ENCODE measurements at places on chromosomes 7 and 10. TPM values are rescaled to one million over a fixed set of nuclear protein-coding genes. Genes with fewer than 3 reads are reported as not detected.
A peak's percentile ranks its signal among the peaks of the same experiment; 100 is the strongest.

- DNase-seq, result no peak
Observed at GRCh38 chr7:38070718-38071117, 107.3 kb upstream of the STARD3NL start.

DNA sequence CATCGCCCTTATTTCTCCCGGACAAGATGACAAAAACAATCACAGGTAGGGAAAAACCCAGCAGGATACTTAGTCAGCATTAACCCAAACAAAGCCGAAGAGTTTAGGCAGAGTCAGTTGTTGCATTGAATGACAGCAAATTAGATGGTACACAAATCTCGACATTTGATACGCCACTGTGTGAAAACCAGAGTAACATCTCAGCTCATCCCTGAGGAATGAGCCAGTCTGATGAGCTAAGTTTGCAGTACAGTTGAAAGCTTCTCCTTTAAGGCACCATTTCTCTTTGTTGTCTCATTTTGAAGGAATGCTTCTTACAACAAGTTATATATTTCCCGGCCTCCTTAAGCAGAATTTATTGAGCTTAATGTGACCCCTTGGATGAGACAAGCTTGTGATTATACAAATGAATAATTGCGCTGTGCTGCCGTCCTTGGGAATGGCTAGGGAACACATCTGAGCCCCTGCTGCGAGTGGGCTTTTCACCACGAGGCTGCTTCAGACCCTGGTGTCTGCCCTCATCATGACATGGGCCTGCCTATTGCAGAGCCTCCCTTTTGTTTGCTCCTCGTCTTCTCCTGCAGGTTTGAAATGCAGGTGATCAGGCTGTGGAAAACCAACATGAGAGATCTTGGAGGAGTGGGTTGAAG is 137.3 kb downstream of the CELF2 start:
- no peak for DNase-seq

DNA sequence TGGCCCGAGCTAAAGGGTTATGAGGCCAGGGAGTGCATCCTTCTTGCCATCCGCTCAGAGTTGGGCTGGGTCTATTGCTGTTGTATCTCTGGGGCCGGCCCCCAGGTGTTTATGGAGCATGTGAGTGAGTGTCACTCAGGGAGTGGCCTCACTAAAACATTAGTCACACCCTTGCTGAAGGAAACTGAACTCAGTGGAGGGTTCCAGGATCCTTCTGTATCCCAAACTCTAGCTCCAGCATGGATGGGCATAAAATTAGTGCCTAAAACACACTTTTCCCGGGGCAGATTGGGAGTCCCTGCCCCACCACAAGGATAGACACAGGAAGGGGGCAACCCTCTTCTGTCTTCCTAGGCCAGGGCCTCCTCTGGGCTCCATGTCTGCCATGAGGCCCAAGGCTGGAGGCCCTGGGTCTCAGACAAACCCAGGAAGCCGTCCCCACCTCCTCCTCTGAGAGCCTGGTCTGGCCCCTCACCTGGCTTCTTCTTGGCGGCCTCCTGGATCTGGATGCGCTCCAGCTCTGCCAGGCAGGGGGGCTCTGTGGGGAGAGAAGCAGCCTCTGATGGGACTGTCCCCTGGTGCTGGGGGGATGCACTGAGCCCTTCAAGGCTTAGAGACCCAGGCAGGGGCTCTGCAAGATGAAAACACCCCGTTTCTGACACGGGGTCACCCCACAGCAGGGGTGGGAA is 24.5 kb downstream of the SPOCK2 start:
- no peak for DNase-seq

- peak; percentile 95 for DNase-seq
Observed at GRCh38 chr10:72331575-72332422, 22.9 kb downstream of the DNAJB12 start.

GRCh38 chr7:69743436-69743835 is 145.2 kb downstream of the AUTS2 start:
- DNase-seq, result no peak

DNA sequence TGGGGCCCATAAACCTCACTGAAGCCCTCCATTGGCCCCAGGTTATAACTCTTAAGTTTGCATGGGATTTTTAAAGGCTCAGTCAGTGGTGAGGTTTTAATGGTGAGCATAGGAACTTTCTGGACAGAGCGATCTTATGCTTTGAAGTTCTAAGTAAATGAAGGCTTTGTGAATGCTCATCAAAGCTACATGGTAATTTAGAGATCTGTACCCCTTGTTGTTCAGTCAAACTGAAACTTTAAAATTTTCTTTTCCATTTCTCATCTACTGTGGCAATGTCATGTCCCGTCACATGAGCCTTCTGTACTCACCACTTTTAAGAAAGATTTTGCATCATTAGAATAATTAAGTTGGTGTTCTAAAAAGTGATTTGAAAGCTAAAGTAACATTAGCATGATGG is 39.9 kb downstream of the CHN2 start:
- DNase-seq, result no peak

GRCh38 chr10:130637089-130637676 is 501.0 kb downstream of the GLRX3 start:
- no peak for DNase-seq

DNA sequence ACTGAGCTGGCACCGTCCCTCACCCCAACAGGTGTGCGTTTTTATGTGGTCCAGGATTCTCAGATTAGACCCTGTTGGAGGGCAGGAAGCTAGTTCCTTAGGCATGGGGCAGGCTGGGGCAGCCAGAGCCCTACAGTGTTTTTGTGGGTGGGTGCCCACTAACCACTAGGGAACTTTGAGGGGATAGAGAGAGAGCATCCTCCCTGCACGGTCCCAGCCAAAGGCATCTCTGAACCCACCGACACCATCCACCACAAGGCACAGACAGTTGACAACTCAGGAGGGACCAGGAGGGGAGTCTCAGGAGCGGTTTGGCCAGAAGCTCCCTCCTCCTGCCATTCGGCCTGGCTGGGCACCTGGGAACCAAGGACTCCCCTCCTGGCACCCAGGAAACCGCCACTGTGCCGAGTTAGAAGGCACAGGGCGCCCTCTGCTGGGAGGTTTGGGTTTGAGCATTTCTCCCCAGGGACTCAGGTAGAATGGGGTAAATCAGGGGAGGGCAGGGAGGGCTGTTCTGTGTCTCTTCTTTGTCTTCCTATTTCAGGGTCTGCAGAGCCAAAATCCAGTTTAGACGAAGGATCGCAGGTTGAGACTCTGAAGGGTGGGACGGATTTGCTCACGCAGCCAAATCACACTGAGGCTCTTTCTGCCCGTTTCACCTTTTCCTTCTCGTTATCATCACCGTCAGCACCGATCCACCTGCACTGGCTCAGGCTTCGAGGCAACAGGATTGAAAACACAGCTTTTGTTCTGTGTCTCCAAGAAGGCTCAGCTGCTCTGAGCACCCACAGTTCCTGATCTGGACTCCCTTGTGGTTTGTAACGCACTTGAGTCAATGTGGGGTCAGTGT is 84.8 kb upstream of the COL13A1 start:
- DNase-seq, result peak; percentile 65

GRCh38 chr10:102773986-102774385 is 30.2 kb downstream of the WBP1L start:
- no peak for DNase-seq

GRCh38 chr10:86244297-86245014 is 122.1 kb downstream of the GRID1 start:
- no peak for DNase-seq

GRCh38 chr7:22348379-22348778 is 8.6 kb downstream of the RAPGEF5 start:
- DNase-seq, result no peak

DNA sequence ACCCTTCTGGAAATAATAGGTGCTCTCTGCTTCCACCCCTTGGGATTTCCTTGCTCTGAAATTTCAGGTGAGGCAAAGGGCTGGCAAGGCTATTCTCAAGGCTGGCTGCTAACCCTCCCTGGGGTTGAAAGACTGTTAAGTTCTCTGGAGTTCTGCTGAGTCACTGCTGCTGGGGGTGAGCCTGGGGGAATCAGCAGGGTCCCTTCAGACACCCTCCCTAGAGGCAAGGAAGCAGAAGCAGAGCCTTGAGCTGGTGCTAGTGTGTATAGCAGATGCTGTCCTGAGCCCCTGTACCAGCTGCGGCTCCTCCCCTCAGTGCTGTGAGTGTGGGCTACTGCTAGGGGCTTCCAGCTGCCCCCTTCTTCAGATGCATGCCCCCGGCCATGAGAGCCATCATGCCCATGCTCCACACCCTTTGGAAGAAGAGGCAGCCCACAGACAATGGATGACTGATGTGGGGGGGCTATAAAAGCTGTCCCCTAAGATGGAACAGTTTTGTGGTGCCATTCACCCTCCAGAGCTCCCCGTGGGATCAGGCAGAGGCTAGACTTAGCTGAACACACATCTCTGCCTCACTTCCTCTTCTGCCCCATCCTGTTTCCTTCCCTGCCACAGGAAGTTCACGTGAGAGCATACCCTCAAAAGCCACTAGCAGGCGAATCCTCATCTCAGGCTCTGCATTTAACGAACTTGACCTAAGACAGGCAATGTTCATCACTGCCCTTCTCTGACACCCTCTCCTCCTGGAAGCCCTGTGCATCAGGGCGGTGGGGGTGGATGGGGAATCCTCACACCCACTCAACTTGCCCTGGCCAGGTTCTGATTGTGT is 91.8 kb downstream of the SH3PXD2A start:
- DNase-seq, result peak; percentile 51

- no peak for DNase-seq
Observed at GRCh38 chr10:58302254-58302653, 32.6 kb upstream of the UBE2D1 start.

DNA sequence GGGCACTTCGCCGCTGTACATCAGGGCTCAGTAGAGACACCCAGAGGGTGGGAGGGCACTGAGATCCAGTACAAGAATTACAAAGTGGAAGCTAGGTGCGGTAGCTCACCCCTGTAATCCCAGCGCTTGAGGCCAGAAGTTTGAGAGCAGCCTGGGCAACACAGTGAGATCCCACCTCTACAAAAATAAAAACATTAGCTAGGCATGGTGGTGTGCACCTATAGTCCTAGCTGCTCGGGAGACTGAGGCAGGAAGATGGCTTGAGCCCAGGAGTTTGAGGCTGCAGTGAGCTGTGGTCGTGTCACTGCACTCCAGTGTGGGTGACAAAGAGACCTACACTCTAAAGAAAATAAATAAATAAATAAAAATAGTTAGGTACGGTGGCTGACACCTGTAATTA is 64.0 kb downstream of the CLEC2L start:
- DNase-seq, result no peak

- DNase-seq, result no peak
Observed at GRCh38 chr7:45028138-45028919, 28.3 kb downstream of the CCM2 start.

GRCh38 chr7:35983626-35984025 is 169.4 kb upstream of the EEPD1 start:
- no peak for DNase-seq

GRCh38 chr7:127650847-127651555 is 993 bp upstream of the SND1 start:
- DNase-seq, result peak; percentile 18

DNA sequence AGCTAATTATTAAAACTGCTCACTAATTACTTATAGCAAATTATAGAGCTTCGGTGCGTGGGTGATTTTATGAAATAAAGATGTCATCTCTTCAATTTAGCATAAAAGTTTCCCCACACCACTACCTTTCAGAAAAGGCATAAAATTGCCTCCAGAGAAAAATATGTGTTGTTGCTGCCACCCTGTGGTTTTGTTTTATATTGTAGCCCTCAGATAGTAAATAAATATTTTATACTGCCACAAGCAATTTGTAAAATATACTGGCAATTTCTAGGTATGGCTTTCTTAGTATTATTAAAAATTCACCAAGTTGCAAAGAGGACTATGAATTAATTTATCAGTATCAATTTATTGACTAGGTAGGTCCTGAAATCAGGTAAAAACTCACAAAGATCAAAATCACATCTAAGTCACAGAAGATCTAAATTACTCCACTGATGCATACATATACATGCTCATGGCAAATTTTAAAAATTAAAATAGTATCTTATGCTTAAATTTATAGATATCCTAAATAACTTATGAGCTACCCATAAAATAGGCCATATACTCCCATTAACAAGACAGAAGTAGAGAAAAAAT is 26.5 kb downstream of the ASNS start:
- DNase-seq, result no peak

GRCh38 chr10:11178606-11179515 is 161.2 kb downstream of the CELF2 start:
- peak; percentile 92 for DNase-seq

DNA sequence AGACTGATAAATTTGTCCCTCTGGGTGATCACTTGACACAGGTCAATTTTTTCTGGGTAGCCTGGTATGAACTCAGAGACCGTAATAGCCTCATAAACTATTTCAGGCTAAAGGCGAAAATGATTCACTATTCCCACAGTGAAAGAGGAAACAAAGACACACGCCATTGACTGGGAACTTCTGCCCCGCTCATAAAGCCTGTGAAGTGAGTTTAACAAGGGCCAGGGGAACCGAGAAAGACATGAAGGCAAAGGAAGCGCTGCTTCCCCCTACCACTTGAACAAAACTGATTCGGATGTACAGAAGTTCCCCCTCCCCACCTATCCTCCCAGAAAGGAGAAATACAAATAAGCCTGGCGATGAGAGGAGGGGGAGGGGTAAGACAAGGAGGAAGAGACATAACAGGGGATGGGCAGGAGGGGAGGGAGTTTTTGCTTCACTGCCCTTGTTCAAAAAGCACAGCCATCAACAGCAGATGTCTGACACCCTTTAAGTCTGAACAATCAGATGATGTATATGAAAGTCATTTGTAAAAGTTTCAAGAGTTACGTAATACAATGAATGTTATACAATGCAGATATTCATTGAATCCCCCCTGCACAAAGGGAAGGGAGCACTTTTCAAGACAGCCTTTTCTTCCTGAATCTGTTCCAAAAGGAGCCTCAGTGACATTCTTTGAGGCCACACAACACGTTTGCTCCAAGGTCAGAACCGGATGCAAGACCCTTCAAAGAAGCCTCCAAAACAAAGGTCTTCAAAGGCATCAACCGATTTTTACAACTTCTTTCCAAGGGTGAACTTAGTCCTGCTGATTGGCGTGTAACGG is 734 bp downstream of the ABCB4 start:
- DNase-seq, result no peak

The PRLHR gene
- not detected for total RNA-seq

The ZNF775 gene
- 7.1 TPM for total RNA-seq

The ZNF485 gene
- total RNA-seq, result 1.6 TPM

The COL13A1 gene
- not detected for total RNA-seq

The SEMA3E gene
- not detected for total RNA-seq

The PRSS2 gene
- total RNA-seq, result not detected

The NT5C3A gene
- total RNA-seq, result 89.6 TPM

The ASIC3 gene
- 5.5 TPM for total RNA-seq

The LIPN gene
- not detected for total RNA-seq
